ENCODE measurements at places on chromosomes 2 and 18. TPM values are rescaled to one million over a fixed set of nuclear protein-coding genes. Genes with fewer than 3 reads are reported as not detected.
A peak's percentile ranks its signal among the peaks of the same experiment; 100 is the strongest.

The RESP18 gene
- not detected for total RNA-seq

The POTEI gene
- total RNA-seq, result not detected

The POTEC gene
- total RNA-seq, result not detected

The DNAJC5G gene
- total RNA-seq, result not detected

The ACTG2 gene
- total RNA-seq, result 0.22 TPM

- H3K36me3 ChIP-seq, result no peaks in the 10 kb centered on the region
- no peak overlapping the region for H3K4me3 ChIP-seq
- DNase-seq, result no peak
- no peak overlapping the region for H3K27ac ChIP-seq
- H3K4me1 ChIP-seq, result peaks cover 3% of the 10 kb centered on the region
- H3K27me3 ChIP-seq, result peaks cover 6% of the 10 kb centered on the region
Measured at GRCh38 chr2:156592809-156593593, 156.8 kb downstream of the GPD2 start.

- H3K36me3 ChIP-seq, result peaks cover 8% of the 10 kb centered on the region
- DNase-seq, result no peak
- no peak overlapping the region for H3K4me3 ChIP-seq
- H3K27ac ChIP-seq, result peak overlapping the region; percentile 78
- H3K27me3 ChIP-seq, result no peaks in the 10 kb centered on the region
Measured at GRCh38 chr2:64203131-64203857, 59.1 kb upstream of the PELI1 start.

- H3K27me3 ChIP-seq, result peaks cover 2% of the 10 kb centered on the region
- H3K4me3 ChIP-seq, result no peak overlapping the region
- H3K27ac ChIP-seq, result no peak overlapping the region
- peaks cover 3% of the 10 kb centered on the region for H3K4me1 ChIP-seq
Measured at GRCh38 chr2:100391735-100392515, 25.5 kb downstream of the CHST10 start.

DNA sequence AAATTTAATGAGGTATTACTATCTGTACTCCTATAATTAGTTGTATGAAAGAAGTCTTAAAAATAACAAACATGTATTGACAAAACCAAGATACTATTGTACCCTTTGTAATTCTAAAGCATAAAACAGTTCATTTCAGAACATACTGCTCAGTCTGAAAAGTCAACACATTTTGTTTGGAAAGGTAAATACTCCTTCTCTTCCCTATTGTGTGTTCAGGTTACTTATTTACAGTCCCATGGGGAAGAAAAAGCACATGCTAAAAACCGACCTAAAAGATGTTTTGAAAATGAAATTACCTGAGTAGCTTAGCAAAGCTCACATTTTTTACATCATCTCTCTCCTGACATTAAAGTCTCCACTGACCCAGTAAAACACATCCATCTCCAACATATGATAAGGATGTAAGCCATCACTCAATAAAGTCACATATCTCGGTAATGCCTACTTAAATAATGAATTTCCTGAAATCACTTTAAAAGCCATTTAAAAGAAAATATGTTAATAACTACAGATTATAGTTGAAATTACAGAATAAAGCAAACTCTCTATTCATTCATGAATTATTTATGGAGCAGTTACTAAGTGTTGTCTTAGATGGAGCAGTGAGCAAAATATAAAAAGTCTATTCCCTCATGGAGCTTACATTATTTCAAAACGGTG, 75.6 kb upstream of the FZD5 start:
- no peaks in the 10 kb centered on the region for H3K27me3 ChIP-seq
- DNase-seq, result no peak
- H3K4me3 ChIP-seq, result no peak overlapping the region
- H3K4me1 ChIP-seq, result peaks cover 9% of the 10 kb centered on the region
- H3K36me3 ChIP-seq, result no peaks in the 10 kb centered on the region
- H3K27ac ChIP-seq, result no peak overlapping the region

- H3K27ac ChIP-seq, result no peak overlapping the region
- H3K4me1 ChIP-seq, result no peaks in the 10 kb centered on the region
- no peak for DNase-seq
Measured at GRCh38 chr2:12915787-12916186, 199.1 kb downstream of the TRIB2 start.

DNA sequence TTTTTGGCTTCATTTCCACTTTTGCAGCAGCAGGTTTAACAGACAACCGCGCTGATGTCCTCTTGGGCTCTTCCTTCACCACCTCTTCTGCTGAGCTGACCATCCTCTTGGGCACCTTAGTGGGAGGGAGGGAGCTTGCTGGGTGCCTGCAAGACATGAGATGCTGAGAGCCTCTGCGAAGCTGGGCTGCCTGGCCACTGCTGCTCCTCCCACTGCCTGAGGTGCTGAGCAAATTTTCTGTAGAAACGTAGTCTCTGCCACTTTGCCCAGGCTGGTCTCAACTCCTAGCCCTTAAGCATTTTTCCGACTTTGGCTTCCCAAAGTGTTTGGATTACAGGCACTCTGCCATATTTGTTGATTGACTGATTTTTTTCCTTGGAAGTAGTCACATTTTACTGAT, 422.2 kb upstream of the MC4R start:
- H3K36me3 ChIP-seq, result no peaks in the 10 kb centered on the region
- H3K4me1 ChIP-seq, result no peaks in the 10 kb centered on the region
- H3K27ac ChIP-seq, result no peak overlapping the region
- H3K4me3 ChIP-seq, result no peak overlapping the region

GRCh38 chr18:22409445-22409844, 8.3 kb downstream of the CTAGE1 start:
- H3K27ac ChIP-seq, result no peak overlapping the region
- no peaks in the 10 kb centered on the region for H3K4me1 ChIP-seq
- H3K27me3 ChIP-seq, result no peaks in the 10 kb centered on the region

DNA sequence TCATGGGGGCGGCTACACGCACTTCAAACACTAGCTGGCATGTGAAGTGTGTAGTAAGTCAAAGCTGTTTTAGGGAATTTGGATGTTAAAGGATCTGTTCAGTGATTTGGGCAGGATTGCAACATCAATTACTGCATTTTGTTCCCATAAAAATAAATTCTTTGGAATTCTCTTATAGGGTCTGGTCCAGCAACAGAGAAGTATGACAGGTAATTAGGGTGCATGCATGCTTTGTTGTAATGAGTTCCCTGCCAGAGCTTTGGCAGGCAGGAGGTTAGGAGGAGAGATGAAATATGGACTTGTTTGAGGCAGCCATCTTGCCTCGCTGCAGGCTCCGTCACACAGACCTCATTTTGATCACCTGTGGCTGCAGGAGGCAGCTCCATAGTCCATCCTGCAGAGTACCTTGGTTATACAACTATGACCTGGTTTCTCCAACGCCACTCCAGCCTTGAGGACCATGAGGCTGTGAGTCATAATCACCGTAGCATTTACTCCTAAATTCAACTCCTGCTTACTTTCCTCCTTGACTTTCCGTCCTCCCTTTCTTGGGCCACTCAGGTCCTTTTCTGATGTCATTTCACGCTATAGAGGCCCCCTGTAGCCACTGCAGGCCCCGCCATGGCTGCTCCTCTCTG, 26.5 kb upstream of the EML4 start:
- H3K4me3 ChIP-seq, result no peak overlapping the region
- H3K36me3 ChIP-seq, result peaks cover 3% of the 10 kb centered on the region
- H3K4me1 ChIP-seq, result peaks cover 18% of the 10 kb centered on the region
- no peaks in the 10 kb centered on the region for H3K27me3 ChIP-seq
- no peak overlapping the region for H3K27ac ChIP-seq

- H3K36me3 ChIP-seq, result peaks cover 11% of the 10 kb centered on the region
- H3K27ac ChIP-seq, result no peak overlapping the region
- peaks cover 1% of the 10 kb centered on the region for H3K4me1 ChIP-seq
- no peak overlapping the region for H3K4me3 ChIP-seq
- no peaks in the 10 kb centered on the region for H3K27me3 ChIP-seq
Measured at GRCh38 chr2:37287966-37288365, 36.7 kb downstream of the PRKD3 start.

- no peaks in the 10 kb centered on the region for H3K27me3 ChIP-seq
- no peaks in the 10 kb centered on the region for H3K36me3 ChIP-seq
Measured at GRCh38 chr18:61528961-61529360, 195.7 kb downstream of the CDH20 start.

DNA sequence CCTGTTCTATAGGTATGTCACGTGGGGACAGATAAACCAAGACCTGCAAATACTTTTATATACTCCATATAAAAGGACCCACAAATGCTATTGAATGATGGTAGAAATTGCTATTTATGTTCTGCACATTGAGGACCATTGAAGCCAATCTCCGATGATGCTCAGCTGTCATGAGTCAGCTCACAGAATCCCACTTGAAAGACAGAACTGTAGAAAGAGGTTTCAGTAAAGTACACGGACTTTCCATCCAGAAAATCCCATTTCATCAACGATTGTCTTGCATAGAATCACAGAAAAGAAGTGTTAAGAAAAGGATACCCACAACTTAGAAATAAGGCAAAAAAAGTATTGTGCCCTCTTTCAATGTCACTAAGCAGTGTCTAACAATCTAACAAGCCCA, 169.0 kb upstream of the COPS8 start:
- H3K4me1 ChIP-seq, result no peaks in the 10 kb centered on the region
- H3K36me3 ChIP-seq, result no peaks in the 10 kb centered on the region
- H3K27ac ChIP-seq, result no peak overlapping the region
- no peak for DNase-seq
- H3K4me3 ChIP-seq, result no peak overlapping the region

DNA sequence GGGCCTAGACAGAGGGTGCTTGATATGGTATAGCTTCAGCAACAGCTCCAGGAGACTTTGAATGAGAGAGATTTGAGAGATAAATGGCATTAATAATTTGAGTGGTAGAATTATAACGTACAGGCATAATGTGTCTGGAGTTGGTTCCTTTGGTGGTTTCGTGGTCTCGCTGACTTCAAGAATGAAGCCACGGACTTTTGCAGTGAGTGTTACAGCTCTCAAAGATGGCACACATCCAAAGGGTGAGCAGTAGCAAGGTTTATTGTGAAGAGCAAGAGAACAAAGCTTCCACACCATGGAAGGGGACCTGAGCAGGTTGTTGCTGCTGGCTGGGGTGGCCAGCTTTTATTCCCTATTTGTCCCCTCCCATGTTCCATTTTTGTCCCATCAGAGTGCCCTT, 23.1 kb downstream of the PDCD1 start:
- H3K36me3 ChIP-seq, result no peaks in the 10 kb centered on the region
- no peak overlapping the region for H3K4me3 ChIP-seq
- H3K4me1 ChIP-seq, result peaks cover 11% of the 10 kb centered on the region
- H3K27me3 ChIP-seq, result peaks cover 55% of the 10 kb centered on the region
- DNase-seq, result no peak
- H3K27ac ChIP-seq, result no peak overlapping the region

GRCh38 chr2:67566958-67567635, 170.0 kb downstream of the ETAA1 start:
- no peaks in the 10 kb centered on the region for H3K4me1 ChIP-seq
- no peak overlapping the region for H3K27ac ChIP-seq
- H3K27me3 ChIP-seq, result no peaks in the 10 kb centered on the region
- no peaks in the 10 kb centered on the region for H3K36me3 ChIP-seq

DNA sequence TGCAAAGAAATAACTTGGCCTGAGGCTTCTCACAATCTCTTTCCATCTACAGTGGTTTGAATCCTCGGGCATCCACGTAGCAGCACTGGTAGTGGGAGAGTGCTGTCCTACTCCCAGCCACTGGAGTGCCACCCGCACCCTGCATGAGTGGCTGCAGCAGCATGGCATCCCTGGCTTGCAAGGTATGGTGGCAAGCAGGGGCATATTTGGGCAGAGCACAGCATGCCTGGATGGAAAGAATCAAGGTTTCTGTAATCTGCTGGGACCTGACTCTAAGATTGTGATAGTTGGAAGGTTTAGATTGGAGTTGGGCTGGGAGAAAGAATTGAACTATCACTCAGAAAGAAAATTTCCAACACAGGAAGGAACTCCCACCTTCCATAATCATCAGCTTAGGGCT, 4.0 kb downstream of the CAD start:
- peaks cover 29% of the 10 kb centered on the region for H3K36me3 ChIP-seq
- DNase-seq, result no peak
- no peak overlapping the region for H3K4me3 ChIP-seq
- peaks cover 29% of the 10 kb centered on the region for H3K4me1 ChIP-seq

- H3K4me1 ChIP-seq, result peaks cover 9% of the 10 kb centered on the region
- no peak overlapping the region for H3K27ac ChIP-seq
- no peak for DNase-seq
- peaks cover 2% of the 10 kb centered on the region for H3K27me3 ChIP-seq
Measured at GRCh38 chr2:102782933-102783332, 21.1 kb downstream of the TMEM182 start.

DNA sequence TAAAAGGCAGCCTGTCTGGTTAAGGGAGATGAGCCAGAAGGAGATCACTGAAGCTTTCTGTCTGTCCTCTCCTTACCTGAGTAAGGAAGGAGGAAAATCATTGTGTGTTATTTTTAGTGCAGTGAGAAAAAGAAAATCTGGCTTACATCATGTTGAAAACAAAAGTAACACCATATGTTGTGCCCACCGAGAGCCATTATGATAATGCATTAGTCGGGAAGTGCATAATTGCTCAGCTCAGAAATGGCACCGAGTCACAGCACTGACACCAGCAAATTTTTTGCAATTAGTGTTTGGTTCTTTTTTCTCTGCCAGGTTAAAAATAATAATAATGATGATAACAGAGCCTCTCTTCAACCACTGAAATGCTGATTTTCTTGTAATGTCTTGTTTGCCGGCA, 46.6 kb downstream of the HNMT start:
- no peaks in the 10 kb centered on the region for H3K4me1 ChIP-seq
- no peaks in the 10 kb centered on the region for H3K27me3 ChIP-seq
- no peak overlapping the region for H3K27ac ChIP-seq
- H3K36me3 ChIP-seq, result no peaks in the 10 kb centered on the region
- no peak for DNase-seq

DNA sequence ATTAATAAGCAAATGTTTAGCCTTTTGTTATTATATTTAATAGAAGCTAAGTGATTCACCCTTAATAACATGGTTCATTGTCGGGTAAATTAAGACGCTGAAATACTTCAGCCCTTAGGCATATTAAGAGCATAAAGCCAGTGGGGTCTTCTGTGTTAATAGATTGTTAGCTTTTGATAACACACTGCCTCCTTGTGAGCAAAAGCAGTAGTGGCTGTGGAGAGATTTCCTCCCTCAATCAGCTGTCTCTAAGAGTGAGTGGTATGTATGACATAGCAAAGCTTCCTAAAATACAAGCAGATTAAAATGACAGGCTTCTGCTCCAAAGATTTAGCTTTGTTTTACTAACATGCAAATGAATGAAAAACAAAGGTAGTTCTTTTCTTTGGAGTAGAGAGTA, 143.7 kb upstream of the SYT4 start:
- no peaks in the 10 kb centered on the region for H3K4me1 ChIP-seq
- H3K36me3 ChIP-seq, result no peaks in the 10 kb centered on the region
- no peaks in the 10 kb centered on the region for H3K27me3 ChIP-seq
- DNase-seq, result no peak

DNA sequence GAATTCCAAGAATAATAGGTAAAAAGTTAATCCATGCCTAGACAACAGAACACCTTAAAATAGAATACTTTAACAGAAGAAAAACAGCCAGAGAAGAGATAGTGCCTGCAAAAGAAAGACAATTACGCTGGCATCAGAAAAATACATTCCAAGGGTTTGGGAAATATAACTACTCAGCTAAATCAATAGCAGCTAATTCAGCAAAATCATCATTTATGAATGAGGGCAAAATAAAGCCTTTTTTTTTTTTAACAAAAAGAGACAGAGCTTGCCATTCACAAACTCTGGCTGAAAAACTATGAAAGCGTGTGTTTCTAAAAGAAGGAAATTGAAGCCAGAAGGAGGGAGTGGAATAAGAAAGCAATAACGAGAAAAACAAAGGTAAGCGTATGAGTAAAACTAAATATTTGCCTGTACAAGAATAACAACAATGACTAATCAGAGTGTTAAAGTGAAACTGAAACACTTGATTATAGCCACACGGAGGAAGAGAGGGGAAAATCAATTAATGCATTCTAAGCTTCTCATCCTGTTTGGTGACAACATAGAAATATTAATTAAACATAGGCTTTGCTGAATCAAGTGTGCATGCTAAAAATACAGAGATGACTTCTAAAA, 90.2 kb downstream of the EHD3 start:
- H3K4me3 ChIP-seq, result peak overlapping the region; percentile 74
- H3K4me1 ChIP-seq, result peaks cover 41% of the 10 kb centered on the region
- no peaks in the 10 kb centered on the region for H3K36me3 ChIP-seq
- peak overlapping the region; percentile 78 for H3K27ac ChIP-seq
